Hematopoietic multipotent progenitor cell treated with erythropoietin and hydrocortisone succinate and interleukin-3 and kit ligand, for 4 days (in vitro differentiated cells): ENCODE measurements at places on chromosomes 7 and 10.

- DNase-seq: no peak
Observed at GRCh38 chr10:95533590-95533989, 27.6 kb downstream of the SORBS1 start.

GRCh38 chr7:42493436-42494198, 256.6 kb upstream of the GLI3 start:
- peak; percentile 17 for DNase-seq

GRCh38 chr10:114603948-114604347, 54.1 kb downstream of the ABLIM1 start:
- peak; percentile 95 for DNase-seq

DNA sequence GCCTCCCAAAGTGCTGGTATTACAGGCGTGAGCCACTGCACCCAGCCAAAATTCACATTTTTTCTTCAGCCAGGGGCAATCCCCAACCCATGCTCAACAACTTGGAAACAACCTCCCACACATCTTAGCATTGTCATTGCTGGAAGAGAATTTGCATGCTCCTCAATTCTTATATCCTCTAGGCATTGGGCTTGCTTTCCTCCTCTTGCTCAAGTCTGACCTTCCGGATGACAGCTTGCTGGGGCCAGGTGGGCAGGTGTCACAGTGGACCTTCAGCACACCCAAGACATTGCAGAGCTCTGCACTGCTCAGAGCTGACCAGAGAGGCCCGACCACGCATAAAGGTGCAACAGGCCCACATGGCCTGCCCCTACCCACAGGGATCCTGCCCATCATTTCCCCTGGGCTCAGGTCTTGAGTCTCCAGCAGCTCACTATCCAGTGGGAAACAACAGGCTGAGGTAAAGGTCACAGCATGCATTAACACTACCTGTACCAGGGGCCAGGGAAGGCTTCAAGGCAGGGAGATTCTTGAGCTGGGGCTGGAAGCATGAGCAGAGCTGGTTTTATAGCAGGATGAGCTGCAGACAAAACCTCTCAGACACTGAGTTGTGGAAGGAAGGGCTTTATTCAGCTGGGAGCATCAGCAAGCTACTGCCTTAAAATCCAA, 6.8 kb upstream of the GPR15LG start:
- DNase-seq: no peak

- no peak for DNase-seq
Observed at GRCh38 chr10:117312430-117312829, 62.8 kb downstream of the PDZD8 start.

- DNase-seq: no peak
Observed at GRCh38 chr10:86851328-86852207, 95.1 kb downstream of the BMPR1A start.
